ENCODE measurements at places on chromosomes 16 and 17.

DNA sequence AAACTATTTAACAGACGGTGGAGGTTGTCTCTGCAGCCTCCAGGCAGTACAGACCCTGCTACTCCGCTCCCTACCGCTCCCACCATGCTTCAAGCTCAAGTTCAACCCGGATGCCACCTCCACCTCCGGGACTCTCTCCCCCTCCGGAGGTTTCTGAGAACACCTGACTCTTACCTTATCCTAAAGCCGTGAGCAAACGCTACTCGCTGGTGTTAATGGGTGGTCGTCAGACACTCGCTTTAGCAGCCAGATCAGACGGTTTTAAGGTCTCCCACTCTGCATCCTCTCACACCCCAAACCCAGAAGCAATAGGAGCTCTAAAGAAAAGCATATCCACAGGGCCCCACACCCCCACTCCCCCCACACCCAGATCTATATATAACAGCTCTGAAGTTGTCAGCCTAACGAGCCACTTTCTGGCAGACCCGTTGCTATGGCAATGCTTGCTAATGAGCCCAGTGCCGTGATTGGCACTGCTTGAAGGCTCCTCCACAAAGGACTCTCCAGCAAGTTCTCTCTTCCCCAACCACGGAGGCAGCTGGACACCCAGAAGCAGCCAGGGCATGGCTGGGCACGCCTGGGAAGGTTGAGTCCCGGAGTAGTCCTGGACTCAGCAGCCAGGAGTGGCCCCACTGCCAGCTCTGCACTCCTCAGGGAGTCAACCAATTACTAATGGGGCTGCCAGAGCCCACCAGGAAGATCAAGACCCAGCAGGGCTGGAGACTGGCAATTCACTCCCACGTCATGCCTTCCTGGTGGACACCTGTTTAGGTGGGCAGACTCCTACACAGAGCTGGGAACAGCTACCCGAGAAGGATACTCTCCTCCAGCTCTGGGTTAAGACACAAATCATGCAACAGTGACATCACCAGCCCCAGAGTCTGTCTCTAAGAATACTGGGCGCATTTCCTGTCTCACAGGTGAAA, 121.2 kb upstream of the RCVRN start:
- DNase-seq: no peak

DNA sequence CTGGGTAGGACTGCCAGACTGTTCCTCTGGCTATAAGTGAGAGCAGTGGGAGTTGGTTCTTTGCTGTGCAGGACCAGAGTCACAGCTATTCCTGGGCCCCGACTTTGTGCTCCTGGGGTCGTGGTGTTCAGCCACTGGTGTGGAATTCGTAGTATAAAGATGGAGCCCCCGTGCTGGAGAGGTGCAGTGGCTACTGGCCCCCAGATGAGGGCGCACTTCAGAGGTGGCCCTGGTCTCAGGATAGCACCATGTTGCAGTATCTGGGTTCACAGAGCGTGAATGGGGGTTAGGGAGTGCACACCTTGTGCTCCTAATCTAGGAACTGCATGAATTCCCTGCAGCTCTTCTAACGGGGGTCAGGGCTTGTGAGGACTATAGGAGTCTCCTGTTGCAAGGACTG, 21.1 kb downstream of the TANC2 start:
- no peak for DNase-seq

DNA sequence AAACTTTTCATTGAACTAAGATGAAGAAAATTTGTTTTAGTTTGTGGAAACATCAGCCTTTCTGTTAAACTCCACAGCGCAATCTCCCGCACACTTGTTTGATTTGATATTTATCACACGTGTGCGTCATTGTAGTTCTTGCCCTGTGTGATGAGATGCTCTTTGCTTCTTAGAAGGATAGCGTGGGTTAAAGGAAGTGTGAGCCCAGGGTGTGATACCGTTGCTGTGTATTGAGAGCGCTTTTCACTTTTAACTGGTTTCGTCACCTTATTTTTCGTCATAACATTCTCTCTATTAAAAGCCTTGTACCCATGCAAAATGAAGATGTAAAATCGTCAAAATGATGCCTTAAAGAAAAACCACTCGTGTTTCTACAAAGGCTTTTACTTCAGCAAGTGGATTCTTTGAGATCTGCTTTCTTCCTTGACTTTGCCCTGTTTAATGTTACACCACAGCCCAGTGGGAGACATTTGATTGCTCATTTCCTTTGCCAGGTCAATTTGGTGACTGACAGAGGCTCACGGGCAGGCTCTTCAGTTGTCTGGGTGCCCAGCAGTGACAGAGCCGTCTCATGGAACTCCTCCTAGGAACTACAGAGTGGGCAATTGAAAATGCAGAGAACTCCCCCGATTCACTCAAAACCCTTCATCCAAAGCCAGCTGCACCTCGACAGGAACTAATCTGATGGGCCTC, 61.1 kb downstream of the RPA1 start:
- DNase-seq: no peak

GRCh38 chr16:4917117-4917516, 19.8 kb downstream of the PPL start:
- no peak for DNase-seq

DNA sequence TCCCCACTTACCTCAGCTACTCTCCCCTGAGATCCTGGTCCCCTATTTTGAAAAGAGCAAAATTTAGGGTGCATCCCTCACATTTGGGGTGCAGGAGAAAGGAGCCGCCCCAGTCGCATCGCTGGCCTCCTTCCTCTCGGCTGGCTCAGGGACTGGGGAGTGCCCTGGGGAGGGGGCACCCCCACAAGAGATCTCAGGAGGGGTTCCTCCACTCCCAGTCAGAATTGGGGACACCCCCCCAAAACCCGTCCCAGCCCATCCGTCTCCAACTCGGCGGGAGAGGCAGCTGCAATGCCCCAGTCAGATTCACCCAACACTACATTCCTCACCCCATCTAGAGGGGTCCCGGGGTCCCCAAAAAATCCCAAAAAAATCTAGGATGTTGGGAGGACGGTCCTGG, 3.5 kb upstream of the BCL6B start:
- no peak for DNase-seq

DNA sequence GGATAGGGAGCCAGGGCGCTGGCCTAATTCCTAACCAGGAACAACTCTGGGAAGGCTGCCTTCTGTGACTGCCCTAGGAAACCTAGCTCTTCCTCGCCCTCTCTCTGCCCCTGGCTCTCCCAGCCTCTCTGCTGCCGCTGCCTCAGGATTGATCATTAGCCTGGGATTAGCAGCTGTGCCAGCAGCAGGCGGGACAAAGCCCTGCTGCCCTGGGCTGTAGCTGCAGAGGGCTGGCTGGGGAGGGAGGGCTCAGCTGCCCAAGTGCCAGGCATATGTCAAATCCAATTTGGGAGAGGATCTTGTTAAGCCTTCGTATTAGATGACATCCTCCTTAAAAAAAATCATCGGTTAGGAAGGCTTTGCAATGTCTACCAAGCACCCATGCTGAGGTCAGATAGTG, 144.8 kb upstream of the CCL2 start:
- no peak for DNase-seq

DNA sequence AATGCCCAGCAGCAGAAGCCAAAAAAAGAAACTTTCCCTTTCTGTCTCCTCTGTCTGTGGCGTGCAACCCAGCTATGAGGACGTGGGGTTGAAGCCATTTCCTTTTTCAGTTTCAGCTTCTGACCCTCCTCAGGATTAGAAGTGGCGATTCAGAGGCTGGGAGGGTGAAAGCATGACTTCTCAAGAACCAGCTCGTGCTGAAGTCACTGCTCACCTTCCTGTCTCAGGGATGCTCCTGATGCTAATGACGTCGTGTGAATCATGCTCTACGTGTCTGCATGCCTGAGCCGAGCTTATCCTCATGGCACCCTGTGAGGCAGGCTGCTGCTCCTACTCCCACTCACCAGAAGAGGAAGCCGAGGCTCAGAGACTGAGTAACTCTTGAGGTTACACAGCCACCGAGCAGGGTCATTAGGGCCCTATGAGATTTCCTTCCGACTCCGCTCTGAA, 5.7 kb upstream of the LPO start:
- no peak for DNase-seq

DNA sequence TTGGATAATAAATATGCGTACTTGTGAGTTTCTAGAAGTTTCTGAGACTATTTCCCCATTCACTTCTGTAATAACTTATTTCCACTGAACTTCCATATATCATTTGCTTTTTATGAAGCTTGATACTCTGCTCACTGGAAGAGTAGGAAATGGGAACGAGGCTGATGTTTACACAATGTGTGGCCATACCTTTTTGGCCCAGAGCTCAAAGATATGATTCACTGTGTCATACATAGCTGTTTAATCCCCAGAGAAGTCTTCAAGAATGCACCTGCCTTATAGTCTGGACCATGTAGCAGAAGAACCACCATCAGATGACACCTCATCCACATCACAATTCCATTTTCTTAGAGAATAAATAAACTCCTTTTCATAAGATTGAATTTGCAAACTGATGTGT, 40.3 kb upstream of the TEKT3 start:
- DNase-seq: no peak

Data from mesothelial cell of epicardium (in vitro differentiated cells).